ENCODE measurements at places on chromosomes 16 and 17. TPM values are rescaled to one million over a fixed set of nuclear protein-coding genes. Genes with fewer than 3 reads are reported as not detected.
A peak's percentile ranks its signal among the peaks of the same experiment; 100 is the strongest.

PRR35 gene
- 0.12 TPM for total RNA-seq

CCL4 gene
- not detected for total RNA-seq

EPX gene
- total RNA-seq: not detected

- DNase-seq: no peak
- H3K27ac ChIP-seq: no peak overlapping the region
- no peaks in the 10 kb centered on the region for H3K36me3 ChIP-seq
- no peaks in the 10 kb centered on the region for H3K27me3 ChIP-seq
- peaks cover 11% of the 10 kb centered on the region for H3K4me1 ChIP-seq
Observed at GRCh38 chr16:88482630-88483391, 29.7 kb downstream of the ZFPM1 start.

GRCh38 chr17:59842901-59843652 is 49.7 kb downstream of the TUBD1 start:
- DNase-seq: no peak
- H3K36me3 ChIP-seq: peaks cover 42% of the 10 kb centered on the region
- H3K27me3 ChIP-seq: no peaks in the 10 kb centered on the region
- H3K4me3 ChIP-seq: peak overlapping the region; percentile 74
- peaks cover 49% of the 10 kb centered on the region for H3K4me1 ChIP-seq
- H3K27ac ChIP-seq: peak overlapping the region; percentile 97

DNA sequence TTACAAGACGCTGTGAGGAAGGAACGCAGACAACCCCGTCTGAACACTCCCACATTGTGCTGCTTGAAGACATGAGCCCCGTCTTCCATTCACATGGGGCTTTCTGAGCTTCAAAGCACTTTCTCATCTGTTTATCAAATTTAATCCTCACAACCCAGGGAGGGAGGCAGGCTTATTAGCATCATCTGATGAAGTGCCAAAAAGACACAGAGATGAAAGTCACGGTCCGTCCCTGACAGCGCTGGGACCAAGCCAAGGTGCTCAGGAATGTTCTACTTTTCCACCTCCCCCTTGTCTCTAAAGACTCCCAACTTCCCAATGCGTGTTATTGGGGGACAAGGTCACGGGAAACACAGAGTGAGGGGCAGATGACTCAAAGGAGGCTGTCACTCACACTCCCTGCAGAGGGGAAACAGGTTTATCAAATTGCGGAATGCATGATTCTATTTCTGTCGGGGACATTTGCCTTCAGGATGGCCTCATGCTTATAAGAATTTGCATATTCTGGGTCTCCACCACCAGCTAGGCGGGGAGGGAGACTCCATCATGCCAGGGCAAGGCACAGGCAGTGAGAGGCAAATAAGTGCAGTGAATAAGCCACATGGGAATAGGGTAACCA is 10.7 kb downstream of the XYLT1 start:
- peaks cover 16% of the 10 kb centered on the region for H3K4me1 ChIP-seq
- H3K36me3 ChIP-seq: peaks cover 6% of the 10 kb centered on the region
- H3K27me3 ChIP-seq: no peaks in the 10 kb centered on the region
- no peak for DNase-seq
- no peak overlapping the region for H3K27ac ChIP-seq
- no peak overlapping the region for H3K4me3 ChIP-seq

- no peak within 1 kb of the TSS for H3K27ac ChIP-seq
- H3K36me3 ChIP-seq: no peaks in the 10 kb centered on the region
- peaks cover 5% of the 10 kb centered on the region for H3K4me1 ChIP-seq
- DNase-seq: peak; percentile 79
Observed at GRCh38 chr16:19167710-19168370, at the start of gene SYT17. Gene SYT17 (plus strand): TSS chr16:19168240. CDS start chr16:19168647, 407 bp downstream.
